Activated T-helper 9 cell treated with anti-CD3 and anti-CD28 coated beads, Interleukin-2, amount 50 U/mL, for 16 hours (primary cell): ENCODE measurements at places on chromosomes 7 and 10.

- peak; percentile 28 for DNase-seq
Observed at GRCh38 chr10:3666525-3667302, 118.3 kb downstream of the KLF6 start.

- DNase-seq: no peak
Observed at GRCh38 chr10:77899080-77899477, 27.5 kb downstream of the DLG5 start.

DNA sequence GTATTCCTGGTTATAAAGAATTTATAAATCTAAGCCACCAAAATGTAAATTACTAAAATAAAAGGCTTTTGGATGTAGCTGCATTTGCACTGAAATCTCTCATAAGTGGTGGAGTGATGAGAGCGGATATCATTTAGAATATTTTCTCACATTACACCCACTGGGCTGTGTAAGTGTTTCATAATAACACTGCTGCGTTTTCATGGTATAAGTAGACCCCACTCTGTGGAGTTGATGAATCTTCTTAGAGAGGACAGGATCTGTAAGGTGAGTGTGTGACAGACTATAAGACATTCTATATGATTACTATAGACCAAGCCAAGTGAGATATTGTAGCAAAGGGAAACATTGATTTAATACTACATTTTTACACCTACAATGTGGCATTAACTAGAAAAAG, 1024.1 kb upstream of the LRRN3 start:
- no peak for DNase-seq

- DNase-seq: no peak
Observed at GRCh38 chr7:147813316-147813715, 777.2 kb upstream of the C7orf33 start.

DNA sequence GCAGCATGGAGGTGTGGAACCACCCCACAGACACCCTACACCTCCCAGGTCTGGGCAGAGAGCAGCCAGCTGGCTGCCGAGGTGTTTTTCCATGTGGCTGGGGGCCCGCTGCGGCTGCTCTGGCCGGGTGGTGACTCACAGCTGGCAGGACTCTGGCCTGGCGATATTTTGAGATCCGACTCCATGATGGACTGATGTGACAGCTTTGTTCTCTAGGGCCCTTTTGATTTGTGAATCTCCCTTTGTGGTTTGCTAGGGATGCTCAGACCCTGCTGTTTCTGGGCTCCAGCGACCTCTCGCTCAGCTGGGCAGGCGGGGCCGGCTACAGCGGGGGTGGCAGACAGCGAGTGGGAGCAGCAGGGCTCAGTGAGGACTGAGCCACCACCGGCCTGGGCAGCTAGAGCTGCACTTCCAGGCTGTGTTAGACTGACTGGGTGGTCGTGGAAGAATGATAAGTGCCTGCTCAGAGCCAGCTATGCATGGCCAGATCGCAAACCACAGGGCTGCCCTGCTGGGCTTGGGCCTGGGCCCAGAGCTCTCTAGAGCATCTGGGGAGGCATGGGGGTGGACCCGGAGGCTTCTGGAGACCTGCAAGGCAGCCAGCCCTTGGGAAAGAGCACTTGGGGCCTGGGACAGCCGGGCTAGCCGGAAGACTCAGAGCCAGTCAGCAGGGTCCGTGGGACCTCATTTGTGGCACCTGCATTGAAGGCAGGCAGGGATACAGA, 46.2 kb upstream of the GDF10 start:
- DNase-seq: no peak

GRCh38 chr10:68106656-68107055, 2.6 kb upstream of the MYPN start:
- no peak for DNase-seq

- DNase-seq: no peak
Observed at GRCh38 chr7:74185016-74185415, 10.9 kb downstream of the EIF4H start.

- no peak for DNase-seq
Observed at GRCh38 chr10:79936625-79937615, 12.0 kb downstream of the SFTPD start.

DNA sequence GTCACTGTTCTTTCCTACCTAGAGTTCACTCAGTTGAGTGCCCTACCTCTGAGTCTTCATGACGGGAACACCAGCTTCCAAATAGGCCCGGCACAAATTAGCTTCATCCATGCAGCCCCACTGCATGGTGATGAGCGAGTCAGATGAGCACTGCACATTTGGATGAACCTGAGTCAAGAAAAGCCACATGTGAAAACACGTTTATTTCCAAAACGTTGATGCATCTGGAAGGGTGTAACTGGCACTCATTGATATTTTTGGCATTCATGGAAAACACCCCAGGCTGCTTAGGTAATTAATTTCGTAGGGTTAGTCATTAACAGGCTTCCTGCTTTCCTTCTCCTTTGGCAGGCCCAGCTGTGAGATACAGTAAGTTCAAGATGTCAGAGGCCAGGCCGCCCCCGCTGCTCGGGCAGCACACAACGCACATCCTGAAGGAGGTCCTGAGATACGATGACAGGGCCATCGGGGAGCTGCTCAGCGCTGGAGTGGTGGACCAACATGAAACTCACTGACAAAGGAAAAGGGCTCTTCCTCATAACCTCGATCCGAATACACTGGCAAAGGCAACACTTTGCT, 725.2 kb downstream of the SUGCT start:
- DNase-seq: no peak

GRCh38 chr7:75971961-75972763, 22.2 kb downstream of the TMEM120A start:
- DNase-seq: no peak

DNA sequence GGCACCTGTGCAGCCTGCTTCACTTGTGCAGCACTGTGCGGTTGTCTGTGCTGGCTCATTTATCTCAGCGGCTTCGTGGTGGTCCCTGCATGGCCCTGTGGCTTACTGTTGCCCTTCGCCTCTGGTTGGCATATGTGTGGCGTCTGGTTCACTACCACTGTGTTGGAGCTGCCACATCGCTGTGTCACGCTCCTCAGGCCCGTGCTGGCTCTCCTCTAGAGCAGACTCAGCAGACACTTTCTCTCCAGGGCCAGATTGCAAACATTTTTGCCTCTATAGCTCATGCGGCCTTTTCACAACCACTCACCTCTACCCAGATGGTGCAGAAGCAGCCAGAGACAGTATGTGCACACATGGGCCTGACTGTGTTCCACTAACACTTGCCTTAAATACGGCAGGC, 37.9 kb downstream of the PPP2R2D start:
- no peak for DNase-seq

GRCh38 chr10:18659125-18659818, at the start of gene ARL5B:
TSS of gene ARL5B (plus strand) at chr10:18659431. CDS start at chr10:18659638, 207 bp downstream.
- peak; percentile 94 for DNase-seq

DNA sequence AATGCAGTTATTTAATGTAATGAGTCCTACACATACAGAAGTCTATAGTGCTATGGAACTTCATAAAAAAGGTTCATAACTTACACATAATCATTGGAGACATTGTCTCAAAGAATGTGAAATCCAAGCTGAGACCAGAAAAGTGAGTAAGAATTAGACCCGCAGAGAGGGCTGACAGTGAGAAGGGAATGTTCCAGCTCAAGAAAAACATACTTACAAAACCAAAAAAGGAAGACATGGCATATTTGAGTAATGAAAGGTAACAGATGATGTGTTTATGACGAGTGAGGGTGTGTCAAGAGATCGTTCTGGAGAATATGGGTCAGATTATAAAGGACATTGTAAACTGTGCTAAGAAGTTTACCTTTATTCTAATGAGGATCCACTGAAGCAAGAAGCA, 566.5 kb downstream of the ATRNL1 start:
- no peak for DNase-seq

DNA sequence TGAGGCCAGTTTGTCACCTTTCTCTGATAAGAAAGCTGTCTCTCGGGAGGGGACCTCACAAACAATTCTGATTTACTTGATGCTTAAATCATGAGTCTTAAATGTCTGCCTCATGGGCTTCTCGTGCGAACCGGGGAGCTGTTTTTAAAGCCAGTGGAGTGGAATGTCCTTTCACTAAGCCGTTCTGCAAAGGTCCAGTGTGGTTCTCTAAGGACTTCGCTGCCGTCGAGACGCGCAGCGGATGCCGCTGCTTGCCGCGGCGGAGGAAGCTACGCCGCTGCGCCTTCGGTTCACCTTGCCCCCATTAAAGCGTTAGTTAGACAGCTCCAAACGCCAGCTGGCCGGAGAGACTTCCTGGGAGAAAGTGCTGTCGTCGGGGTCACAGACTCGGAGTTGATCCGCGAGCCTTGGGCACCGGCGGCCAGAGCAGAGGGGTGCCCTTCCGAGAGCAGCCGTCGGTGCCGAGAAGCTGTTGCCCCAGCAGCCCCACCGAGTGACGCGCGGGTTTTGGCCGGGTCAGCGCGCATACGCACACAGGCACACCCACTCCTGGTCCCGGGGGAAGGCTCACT, 1.3 kb upstream of the HMX3 start:
- DNase-seq: no peak

DNA sequence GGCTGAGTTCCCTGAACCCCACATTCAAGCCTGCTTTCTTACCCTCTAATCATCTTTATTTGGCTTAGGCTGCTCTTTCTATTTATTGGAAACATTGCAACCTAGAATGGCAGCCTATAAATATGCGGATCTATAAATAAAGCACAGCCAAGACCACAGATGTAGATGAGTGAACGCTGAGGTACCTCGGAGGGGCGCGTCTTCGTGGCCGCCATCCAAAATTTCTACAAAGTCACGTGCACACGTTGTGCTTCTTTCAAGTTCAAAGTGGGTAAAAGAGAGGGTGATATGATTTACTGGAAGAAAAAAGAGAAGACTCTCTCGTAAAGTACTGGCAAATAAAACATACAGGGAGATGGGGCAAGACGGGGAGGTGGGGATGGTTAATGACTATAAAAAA, 132.6 kb upstream of the RSU1 start:
- no peak for DNase-seq

DNA sequence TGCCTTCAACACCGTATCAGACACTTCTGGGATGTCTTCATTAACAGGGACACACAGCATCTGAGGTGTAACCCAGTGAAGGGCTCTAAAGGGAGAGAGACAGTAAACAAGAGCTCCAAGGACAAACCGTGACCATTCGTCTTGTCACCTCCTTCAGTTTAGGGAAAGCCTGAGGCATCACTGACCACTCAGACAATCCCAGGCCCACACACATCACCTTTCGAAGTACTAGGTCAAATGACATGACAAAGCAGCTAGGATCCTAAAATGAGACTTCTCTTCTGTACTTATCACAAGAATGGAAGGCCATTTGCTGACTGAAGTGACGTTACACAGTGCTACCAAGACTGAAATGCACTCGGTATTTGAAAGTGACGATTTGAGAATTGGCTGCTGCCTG, 200.7 kb upstream of the KCTD7 start:
- DNase-seq: no peak

GRCh38 chr10:4082861-4083260, 297.9 kb upstream of the KLF6 start:
- no peak for DNase-seq

- DNase-seq: no peak
Observed at GRCh38 chr10:786633-787474, 97.4 kb upstream of the DIP2C start.

DNA sequence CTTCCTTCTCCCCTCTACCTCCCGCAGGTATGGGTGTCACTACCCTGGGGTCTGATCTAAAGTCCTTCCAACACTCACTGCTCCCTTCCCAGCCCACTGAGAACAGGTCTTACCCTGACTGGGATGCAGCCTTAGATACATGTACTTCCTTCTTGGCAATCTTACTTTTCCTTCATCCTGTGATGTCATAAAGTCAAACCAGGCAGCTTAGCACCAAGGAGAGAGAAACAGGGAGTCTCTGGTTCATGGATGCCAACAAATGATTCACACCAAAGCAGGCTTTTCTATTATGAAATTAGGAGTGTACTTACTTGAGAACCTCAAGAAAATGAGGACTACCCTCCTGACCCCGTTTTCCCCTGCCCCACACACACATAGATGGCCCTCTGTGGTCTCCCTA, 111.0 kb upstream of the KMT2E start:
- no peak for DNase-seq

GRCh38 chr7:126533715-126534114, 719.0 kb downstream of the GRM8 start:
- DNase-seq: no peak

- DNase-seq: no peak
Observed at GRCh38 chr7:42010751-42011150, 226.3 kb downstream of the GLI3 start.

GRCh38 chr7:69889976-69890351, 291.7 kb downstream of the AUTS2 start:
- DNase-seq: no peak

DNA sequence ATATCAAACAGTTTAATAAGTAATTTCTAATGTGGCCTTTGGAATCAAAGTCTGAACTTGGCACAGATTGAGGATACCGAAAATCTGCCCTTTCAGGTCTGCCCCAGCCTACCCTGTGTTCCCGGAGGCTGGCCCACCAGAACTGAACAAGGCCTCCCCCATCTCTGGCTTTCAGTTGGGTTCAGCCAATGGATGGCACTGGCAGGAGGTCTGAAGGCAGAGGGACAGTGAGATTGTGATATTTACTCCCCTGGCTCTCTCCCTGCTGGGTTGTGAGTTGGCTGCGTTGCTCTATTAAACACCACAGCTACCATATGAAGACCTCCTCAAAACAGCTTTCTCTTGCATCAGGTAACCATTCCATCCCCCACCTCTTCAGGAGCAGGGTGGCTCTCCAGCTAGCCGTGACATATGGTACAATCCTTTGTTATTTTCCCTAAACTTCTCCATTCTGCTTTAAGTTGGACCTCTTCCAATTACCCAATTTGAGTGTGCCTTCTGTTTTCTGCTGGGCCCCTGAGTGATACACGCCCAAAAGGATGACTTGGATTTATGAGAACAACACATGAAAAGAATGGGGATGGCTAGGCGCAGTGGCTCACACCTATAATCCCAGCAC, 28.1 kb downstream of the DNMBP start:
- no peak for DNase-seq

- peak; percentile 48 for DNase-seq
Observed at GRCh38 chr10:90857635-90858460, at the start of gene HTR7. TSS of gene HTR7 (minus strand) at chr10:90858039. CDS start at chr10:90857671, 368 bp downstream.

- DNase-seq: no peak
Observed at GRCh38 chr7:112266141-112266540, 59.6 kb downstream of the ZNF277 start.

- no peak for DNase-seq
Observed at GRCh38 chr10:52145636-52146035, 168.4 kb upstream of the DKK1 start.

GRCh38 chr10:131280101-131280500, 31.4 kb downstream of the TCERG1L start:
- DNase-seq: no peak

DNA sequence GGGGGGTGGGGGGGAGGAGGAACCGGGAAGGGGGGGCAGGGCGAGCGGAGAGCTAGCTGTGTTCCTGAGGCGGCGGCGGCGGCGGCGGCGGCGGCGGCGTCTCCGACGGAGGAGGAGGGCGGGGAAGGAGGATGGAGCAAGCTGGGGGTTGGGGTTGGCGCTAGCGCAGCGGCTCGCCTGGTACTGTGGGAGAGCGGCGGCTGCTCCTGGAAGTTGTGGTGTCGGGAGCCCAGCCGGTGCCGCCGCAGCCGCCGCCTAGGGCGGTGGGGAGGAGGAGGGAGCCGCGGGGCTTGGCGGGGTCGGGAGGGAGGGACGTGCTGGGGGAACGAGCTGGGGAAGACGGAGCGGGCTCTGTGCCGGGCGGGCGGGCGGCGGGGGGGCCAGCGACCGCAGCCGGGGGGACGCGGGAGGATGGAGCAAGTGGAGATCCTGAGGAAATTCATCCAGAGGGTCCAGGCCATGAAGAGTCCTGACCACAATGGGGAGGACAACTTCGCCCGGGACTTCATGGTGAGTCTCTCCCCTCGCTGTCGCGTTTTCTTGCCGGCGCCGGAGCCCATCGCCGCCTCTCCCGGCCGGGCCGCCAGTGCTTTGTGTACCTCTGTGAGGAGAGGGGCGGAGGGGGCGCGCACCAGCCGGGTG, at the start of gene PTPN12:
PTPN12 (plus strand) TSS at position 160 of the 642 bp plus-strand sequence; CDS start at position 412, 252 bp downstream.
- no peak for DNase-seq

GRCh38 chr10:95327367-95327766, 36.6 kb upstream of the PDLIM1 start:
- no peak for DNase-seq
